ENCODE measurements at places on chromosomes 16 and 17.

DNA sequence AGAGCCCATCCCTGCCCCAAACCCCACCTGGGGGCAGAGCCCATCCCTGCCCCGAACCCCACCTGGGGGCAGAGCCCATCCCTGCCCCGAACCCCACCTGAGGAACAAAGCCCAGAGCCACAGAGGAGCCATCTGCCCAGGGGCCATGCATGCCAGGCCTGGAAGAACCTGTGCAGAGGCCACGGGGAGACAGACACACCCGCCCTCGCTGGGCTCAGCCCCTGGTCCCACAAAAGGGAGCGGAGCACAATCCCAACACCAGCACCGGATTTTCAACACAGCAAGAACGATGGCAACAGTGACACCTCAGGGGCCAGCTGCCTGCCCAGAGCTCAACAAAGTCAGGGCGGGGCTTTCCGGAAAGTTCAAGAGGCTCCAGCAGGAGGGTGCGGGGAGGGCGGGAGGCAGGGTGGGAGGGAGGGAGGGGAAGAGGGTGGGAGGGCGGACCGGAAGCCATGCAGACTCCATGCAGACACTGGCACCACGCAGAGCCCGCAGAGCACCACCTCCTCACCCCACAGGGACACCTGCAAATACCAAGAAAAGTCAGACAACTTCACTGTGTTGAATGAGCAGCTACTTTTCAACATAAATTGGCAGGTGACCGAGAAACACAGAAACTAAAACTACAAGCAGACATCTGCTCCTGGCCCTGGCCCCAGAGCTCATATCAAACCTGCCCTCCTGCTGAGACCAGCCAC, 27.9 kb upstream of the C16orf95 start:
- no peak for DNase-seq

GRCh38 chr16:71467810-71468209, 5.8 kb upstream of the ZNF23 start:
- no peak for DNase-seq

GRCh38 chr16:66976746-66977145, 11.6 kb upstream of the CES4A start:
- DNase-seq: no peak

GRCh38 chr17:33369876-33370275, 76.8 kb upstream of the ASIC2 start:
- no peak for DNase-seq

GRCh38 chr16:84561291-84561690, 56.6 kb downstream of the COTL1 start:
- no peak for DNase-seq

- no peak for DNase-seq
Measured at GRCh38 chr16:67265834-67266233, 13.5 kb upstream of the PLEKHG4 start.

GRCh38 chr16:67183-67791, 5.1 kb downstream of the RHBDF1 start:
- peak; percentile 30 for DNase-seq

DNA sequence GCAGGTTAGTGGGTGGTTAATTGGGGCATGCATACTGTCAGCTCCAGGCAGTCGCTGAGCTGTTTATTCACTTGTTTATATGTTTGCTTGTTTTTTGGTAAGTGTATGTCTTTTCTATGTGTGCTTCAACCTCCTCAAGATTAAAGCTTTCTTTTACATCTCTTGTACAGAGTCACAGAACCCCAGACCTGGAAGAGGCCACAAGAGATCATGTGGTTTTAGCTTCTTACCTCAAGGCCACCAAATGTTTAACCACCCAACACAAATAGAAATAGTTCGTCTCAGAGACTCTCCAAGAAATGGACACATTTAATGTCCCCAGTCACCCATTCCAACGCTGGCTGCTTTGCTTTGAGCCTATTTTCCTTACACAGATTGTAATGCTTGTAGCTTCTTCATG, 11.8 kb upstream of the TMEM98 start:
- no peak for DNase-seq

GRCh38 chr16:85475233-85475632, 137.9 kb upstream of the GSE1 start:
- DNase-seq: no peak

DNA sequence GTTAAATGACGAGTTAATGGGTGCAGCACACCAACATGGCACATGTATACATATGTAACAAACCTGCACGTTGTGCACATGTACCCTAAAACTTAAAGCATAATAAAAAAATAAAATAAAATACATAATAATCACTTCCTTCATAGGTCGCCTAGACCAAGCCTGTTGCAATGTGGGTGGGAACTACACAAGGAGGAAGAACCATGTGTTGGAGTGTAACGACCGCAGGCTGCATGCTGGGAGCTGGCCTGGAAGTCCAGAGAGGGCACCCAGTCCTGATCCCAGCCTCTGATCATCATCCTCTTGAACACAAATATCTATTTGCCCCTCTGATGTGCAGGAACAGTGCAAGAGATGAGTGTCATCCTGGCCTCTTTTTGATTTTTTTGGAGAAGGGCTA, 224.7 kb upstream of the ASIC2 start:
- no peak for DNase-seq

- no peak for DNase-seq
Measured at GRCh38 chr17:65848751-65849150, 287.3 kb upstream of the AXIN2 start.

DNA sequence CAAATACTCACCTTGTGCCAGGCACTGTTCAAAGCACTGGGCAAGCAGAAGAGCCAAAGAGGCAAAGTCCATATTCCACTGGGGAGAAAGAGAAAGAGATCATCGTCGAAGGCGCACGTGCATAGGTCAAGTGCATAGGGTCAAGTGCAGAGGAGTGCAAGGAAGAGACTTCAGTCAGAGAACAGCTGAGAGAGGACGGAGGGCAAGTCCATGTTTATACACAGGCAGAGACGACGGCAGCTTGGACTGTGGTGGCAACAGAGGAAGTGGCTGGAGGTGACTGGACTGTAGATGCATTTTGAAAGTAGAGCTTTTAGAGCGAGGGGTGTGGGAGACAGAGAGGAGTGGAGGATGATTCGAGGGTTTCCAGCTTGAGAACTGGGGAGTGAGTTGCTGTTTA, 74.7 kb upstream of the SDK2 start:
- DNase-seq: peak; percentile 16

DNA sequence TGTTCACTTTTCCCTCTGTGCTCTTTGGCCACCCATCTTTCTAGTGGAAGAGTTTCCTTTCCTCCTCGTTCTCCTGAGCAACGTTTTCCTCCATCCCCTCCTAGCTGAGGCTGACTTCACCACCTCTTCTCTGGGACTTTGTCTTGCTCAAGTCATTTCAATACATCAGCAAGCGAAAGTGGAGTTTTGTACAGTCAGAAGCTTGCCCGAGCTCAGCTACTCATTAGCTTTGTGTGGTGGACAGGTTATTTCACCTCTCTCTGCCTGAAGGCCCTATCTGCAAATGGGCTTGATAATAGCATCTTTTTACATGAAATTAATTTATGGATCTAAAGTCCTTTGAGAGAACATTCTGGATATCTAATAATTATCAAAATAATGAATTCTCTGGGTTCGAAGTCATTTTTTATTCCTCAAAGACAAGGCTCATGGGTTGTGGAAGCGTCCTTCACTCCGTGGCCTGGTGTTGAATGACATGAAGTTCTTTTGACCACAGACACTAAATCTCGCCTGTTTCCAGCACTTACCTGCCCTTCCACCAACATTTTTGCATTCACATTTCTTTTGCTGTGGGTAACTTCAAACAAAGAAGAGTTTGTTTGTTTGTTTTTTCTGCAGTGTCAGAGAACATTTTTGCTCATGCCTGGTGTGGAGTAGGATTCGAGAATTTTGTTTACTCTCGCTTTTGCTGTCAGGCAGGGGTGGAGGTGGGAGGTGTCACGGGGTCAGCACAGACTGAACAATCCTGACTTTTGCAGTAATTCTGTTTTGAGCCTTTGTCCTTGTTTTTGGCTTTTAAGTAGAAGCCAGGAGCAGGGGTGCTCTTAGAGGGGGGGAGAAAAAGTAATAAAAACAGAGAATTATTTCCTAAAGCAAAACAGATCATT, 155.0 kb upstream of the CACNG5 start:
- DNase-seq: no peak

- no peak for DNase-seq
Measured at GRCh38 chr16:6642271-6642670, 690.4 kb upstream of the RBFOX1 start.

DNA sequence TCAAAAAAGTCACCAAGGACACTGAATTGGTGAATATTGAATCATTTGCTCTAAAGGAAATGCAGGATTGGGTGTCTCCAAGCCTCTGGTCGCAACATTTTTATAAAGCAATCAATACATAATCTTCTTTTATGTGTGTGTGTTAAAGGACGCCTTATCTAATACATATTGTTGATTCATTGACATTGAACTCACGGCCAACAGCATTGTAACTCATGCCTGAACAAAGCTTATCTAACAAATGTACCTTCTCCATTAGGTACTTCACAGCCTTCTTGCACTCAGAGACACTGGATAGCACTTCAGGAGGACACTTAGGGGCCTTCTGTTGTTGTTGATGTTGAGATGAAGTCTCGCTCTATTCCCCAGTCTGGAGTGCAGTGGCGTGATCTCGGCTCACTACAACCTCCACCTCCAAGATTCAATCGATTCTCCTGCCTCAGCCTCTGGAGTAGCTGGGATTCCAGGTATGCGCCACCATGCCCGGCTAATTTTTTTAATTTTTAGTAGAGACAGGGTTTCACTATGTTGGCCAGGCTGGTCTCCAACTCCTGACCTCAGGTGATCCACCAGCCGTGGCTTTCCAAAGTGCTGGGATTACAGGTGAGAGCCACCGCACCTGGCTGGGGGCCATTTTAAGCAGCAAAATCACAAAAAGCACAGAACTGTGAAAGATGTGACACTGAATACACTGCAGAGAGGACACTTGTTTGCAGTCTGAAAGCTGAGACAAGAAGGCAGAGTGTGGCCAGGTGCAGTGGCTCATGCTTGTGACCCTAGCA, 13.2 kb upstream of the PDXDC1 start:
- DNase-seq: no peak

- no peak for DNase-seq
Measured at GRCh38 chr16:19366391-19366790, 51.3 kb upstream of the TMC5 start.

DNA sequence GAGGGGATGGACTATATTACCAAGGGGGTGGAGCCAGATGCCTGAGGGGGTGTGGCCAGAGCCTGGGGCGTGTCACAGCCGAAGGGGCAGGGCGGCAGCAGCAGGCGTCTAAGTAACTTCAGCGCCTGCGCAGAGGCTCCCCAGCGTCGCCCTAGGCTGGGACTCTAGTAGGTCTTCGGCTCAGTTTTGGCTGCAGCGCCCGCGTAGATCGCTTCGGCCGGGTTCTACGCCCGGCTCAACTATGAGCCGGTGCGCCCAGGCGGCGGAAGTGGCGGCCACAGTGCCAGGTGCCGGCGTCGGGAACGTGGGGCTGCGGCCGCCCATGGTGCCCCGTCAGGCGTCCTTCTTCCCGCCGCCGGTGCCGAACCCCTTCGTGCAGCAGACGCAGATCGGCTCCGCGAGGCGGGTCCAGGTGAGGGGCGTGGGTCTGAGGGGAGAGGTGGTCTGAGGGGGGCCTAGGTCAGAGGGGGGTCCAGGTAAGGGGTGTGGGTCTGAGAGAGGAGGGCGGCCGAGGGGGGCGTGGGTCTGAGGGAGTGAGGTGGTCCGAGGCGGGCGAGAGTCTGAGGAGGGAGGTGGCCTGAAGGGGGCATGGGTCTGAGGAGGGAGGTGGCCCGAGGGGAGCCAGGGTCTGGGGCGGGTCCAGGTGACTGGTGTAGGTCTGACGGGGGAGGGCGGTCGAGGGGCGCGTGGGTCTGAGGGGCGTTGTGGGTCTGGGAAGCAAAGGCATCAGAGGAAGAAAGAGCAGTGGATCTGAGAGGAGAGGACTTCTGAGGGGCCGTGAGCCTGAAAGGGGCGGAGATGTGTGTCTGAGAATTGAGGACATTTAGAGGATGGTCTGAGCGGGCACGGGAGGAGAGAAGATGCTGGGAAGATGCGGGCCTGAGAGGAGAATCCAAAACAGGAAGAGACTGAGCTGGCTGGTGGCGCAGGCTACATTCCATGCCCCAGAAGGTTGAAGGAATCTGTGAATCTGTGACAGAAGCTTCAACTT, at the start of gene LPCAT2:
TSS of gene LPCAT2 (plus strand) at position 132 of the 991 bp plus-strand sequence. CDS start at position 242, 110 bp downstream.
- DNase-seq: peak; percentile 42

- peak; percentile 40 for DNase-seq
Measured at GRCh38 chr17:31371511-31372097, 19.9 kb upstream of the RAB11FIP4 start.

DNA sequence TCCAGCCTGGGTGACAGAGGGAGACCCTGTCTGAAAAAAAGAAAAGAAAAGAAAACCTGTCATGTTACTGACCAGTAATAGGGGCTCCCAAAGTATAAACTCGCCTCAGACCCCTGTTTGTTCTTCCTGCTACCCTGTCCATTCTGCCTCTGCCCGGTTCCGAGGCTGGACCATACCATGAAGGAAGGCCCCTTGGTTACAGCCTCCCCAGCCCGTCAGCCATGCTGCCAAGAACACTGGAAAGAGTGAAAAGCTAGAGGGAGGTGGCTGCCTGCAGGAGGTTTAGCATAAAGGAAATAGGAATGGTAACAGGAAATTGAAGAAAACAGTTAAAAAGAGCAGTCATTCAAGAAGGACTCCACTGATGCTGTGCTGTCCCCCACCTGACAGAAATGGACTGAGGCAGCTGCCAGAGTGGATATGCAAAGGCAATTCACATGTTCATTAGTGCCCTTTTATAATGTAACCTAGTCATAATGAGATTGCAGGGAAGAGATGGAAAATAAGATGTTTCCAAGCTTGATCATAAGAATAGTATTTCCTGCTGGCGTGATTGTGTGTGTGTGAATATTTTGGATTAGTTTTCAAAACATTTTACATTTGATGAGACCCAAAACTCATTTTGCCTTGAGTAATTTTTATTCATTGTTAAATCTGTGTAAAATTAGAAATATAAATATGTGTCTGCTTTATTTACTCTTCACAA, 102.6 kb downstream of the GOSR1 start:
- DNase-seq: no peak

- no peak for DNase-seq
Measured at GRCh38 chr17:64580384-64581315, 73.9 kb downstream of the CEP95 start.

DNA sequence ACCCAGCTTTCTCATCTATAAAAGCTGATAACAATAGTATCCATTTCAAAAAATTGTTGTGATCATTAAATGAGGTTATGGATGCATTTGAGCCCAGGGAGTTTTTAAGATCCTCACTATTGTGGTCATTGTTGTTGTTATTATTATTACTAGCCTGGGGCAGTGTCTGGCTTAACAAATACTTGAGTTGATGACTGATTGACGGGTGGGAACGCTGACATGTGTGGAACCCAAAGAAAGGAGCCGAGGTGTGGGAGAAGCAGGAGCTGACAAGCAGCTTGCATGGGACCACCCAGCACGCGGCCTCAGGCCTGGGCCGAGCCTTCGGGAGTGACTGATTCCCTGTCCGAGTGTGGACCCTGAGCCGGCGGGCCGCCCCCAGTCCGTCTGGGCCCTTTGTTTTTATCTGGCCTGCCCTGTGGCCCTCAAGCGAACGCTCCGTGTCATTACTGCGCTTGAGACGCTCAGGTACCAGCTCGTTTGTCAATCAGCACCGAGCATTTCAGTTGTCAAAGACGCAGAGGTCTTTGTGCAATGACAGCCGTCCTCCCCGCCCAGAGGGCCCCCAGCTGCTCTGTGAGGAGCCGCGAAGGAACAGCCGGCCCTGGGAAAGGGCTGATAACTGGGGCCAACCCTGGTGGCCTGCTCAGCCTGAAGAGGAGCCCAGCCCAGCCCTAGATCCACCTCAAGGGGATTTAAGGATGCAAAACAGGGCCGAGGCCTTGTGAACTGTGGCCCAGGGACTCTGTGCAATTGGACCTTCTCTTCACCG, 132.9 kb upstream of the FOXF1 start:
- no peak for DNase-seq

GRCh38 chr17:27954548-27955495, 61.7 kb upstream of the LYRM9 start:
- DNase-seq: no peak

GRCh38 chr16:4515611-4516233, 22.9 kb downstream of the CDIP1 start:
- no peak for DNase-seq

All from NCI-H2029 (cell line).